ENCODE measurements at places on chromosomes 4 and X.

DNA sequence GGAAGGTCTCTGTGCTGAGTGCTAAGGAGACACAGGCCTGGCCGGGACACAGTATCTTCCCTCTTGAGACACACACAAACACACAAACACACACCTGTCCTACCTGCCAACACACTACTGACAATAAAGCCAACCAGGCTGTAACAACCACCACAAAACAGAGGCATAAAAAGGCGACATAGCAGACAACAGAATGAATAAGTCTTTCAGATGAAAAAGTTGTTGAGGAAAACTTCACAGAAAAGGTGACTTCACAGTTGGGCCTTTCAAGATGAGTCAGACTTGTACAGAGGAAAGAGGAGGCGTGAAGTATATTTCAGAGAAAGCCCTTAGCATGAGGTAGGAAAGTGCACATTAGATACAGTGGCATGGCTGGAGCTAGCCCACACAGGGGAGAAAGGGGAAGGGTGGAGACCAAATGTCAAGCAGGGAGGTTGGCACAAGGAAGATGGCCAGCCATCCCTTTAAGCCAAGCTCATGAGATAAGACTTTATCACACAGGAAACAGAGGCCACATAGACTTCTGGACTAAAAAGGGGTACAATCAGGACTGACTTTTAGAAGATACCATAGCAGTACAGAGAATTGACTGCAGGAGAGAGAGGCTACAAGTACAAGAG, 54.0 kb downstream of the SLC9A7 start:
- peak; percentile 24 for DNase-seq

DNA sequence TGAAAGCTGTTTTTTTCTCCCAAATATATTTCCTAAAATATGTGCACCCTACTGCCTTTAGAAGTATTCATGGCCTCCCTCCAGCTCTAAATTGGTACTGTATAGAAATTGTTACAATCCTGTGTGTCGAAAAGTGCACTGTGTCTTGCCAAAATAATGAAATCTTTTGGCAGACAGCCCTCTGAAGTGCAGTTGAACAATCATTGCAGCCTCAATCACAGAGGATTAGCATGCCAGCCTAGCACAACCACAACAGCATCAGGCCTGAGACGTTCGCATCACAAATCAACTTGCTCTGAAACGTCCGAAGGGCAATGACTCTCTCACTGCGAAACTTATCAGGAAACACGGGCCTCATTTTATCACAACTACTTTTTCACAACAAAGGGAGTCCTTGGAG, 99.0 kb downstream of the ANOS1 start:
- DNase-seq = peak; percentile 57

DNA sequence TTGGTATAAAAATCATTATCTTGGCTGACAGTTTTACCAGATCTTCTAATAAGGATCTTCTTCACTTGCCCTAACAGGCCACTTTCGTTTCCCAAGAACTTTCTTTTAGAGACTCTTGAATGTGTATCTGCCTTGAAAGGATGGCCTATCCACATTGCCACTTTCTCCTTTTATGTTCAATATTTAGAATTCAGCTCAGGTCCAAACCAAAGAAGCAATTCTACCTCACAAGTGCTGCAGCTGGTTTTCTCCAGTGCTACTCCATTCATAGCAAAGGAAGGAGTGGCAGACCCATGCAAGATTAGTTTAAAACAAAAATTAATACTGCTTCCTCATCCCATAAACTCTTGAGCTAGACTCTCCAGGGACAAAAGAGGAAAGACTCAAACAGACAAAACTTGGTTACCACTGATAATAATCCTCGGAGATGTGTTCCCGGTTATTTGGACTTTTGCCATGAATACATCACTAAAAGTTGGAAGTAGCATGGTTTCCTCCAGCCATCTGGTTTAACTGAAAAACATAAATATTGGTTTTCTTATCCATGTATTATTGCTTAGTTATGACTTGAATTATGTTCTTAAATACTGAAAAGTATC, 401.8 kb downstream of the PABPC4L start:
- peak; percentile 68 for DNase-seq

DNA sequence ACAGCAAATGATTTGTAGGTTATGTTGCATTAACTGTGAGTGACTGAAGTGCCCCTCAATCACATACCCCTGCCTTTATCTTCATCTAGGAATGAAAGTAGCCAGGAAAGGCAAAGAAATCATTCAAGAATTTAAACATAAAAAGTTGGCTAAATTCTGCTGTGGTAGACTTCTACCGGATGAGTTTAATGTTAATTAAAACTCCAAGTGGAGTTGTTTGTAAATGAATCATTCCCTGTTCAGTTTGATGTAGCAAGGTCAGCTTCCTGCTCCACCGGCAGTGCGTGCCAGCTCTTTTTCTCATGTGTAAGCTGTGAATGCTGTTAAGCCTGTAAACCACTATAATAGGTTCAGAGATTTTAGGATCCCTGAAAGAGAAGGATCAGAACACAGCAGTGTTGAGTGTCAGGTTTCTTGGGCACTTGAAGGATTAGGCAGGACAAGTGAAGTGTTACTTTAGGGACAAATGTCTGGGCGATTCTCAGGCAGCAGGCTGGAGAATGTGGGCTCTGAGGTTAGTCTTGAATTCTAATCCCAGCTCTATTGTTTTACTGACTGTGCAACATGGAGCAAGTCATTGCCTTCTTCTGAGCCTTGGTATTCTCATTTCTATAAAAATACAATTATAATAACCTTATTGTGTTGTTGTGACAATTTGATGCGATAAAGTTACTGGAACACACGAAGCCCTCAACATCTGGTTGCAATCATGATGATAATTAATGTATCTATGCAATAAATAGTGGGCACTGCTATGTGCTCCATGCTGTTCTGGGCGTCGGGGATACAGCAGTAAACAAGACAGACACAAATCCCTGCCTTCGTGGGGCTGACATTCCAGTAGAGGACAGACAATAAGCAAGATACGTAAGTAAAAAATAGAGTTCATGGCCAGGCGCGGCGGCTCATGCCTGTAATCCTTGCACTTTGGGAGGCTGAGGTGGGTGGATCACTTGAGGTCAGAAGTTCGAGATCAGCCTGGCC, 112.0 kb downstream of the SHROOM3 start:
- DNase-seq = peak; percentile 82

- DNase-seq = no peak
Measured at GRCh38 chr4:93030670-93031069, 726.9 kb downstream of the GRID2 start.

DNA sequence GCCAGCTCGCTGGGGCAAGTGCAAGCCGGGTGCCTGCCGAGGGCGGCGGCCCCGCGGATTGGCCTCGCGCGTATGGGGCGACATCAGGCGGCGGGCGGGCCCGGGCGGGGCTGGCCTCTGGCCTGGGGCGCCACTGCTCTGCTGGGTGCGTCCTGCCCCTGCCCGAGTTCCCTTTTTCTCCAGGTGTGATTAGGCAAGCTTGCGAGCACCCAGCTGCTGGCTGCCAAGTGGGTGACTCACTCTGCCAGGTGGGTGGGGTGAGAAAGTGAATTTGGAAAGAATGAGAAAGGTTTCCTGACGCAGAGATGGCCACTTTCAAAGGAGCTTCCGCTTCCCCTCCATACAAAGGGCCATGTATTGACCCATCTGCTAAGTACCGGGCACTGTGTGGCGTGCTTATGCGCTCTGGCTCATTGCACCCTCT, 32.5 kb downstream of the FGFBP1 start:
- no peak for DNase-seq

- DNase-seq = no peak
Measured at GRCh38 chr4:173073939-173074500, 94.6 kb upstream of the GALNT7 start.

- DNase-seq = no peak
Measured at GRCh38 chr4:2075987-2076907, 17.1 kb downstream of the NAT8L start.

GRCh38 chr4:45663003-45663402, 460.9 kb downstream of the GABRG1 start:
- peak; percentile 27 for DNase-seq

DNA sequence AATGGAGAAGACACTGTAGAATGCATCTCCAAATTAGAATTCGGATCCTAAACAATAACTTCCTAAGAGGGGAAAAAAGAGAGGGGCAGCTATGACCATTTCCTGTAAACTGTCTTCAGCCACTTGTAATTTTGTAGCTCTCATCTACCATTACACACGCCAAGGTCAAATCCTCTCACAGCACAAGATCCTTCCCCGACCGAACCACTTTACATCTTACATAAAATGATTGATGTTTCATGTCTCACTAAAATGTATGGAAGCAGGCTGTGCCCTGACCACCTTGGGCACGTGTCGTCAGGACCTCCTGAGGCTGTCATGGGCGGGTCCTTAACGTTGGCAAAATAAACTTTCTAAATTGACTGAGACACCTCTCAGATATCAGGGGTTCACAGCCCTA, 24.1 kb upstream of the PBDC1 start:
- peak; percentile 44 for DNase-seq

DNA sequence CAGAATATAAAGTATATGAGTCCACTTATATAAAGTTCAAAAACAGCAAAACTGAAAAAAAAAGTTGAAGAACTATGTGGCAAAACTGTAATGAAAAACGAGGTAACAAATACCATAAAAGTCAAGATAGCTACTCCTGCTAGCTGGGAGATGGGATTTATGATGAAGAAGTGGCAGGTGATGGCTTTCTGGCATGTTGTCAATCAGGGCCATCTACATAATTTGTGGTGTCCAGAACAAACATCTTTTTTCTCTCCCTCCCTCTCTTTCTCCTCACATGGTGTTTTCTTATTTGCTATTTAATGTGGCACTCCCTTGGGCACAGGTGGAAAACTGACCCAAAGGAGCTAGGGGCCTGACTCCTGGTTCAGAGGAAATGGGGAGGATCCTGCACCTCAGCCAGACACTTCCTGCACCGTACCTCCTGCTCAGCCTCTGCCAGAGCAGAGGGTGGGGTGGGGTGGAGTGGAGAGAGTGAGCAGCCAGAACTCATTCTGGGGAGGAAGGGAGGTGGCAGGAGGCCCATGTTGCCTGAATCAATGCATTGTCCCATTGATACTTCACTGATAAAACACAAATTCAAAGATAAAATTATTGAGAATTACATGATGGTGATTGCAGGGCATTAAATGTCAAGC, 5.3 kb upstream of the SAP30 start:
- no peak for DNase-seq

DNA sequence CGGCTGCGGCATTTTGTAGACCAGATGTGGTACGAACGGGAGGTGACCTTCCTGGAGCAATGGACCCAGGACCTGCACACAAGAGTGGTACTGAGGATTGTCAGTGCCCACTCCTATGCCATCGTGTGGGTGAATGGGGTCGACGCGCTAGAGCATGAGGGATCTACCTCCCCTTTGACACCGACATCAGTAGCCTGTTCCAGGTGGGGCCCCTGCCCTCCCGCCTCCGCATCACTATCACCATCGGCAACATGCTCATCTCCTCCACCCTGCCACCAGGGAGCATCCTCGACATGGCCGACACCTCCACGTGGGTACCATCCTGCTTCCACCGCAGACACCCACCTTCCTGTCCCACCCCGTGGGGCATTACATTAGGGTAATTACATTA, 46.2 kb downstream of the SMARCA5 start:
- no peak for DNase-seq

- no peak for DNase-seq
Measured at GRCh38 chr4:23986270-23986669, 96.4 kb upstream of the PPARGC1A start.

- DNase-seq = peak; percentile 42
Measured at GRCh38 chr4:98566361-98567008, 91.9 kb downstream of the TSPAN5 start.

- DNase-seq = no peak
Measured at GRCh38 chr4:850323-850945, 24.5 kb upstream of the CPLX1 start.

DNA sequence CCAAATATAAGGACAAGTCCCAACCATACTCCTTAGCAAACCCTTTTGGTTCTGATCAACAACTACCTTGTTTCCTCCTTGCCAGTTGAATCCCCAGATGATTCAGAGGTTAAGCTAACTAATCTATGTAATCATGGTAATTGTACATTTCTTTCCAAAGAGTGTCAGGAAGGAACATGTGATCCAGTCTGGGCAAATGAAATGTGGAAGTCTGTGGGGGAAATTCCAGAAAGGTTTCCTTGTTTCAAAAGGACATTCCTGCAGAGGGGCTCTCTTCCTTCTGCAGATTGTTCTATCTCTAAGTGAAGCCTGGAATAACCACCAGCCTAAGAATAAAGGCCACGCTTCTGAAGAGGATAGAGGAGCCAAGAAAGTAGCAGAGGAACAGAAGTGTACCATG, 7.0 kb downstream of the PRSS12 start:
- peak; percentile 21 for DNase-seq

- peak; percentile 72 for DNase-seq
Measured at GRCh38 chrX:69093960-69094871, 71.0 kb downstream of the PJA1 start.

- peak; percentile 4 for DNase-seq
Measured at GRCh38 chr4:94208266-94208665, 601 bp downstream of the SMARCAD1 start.

DNA sequence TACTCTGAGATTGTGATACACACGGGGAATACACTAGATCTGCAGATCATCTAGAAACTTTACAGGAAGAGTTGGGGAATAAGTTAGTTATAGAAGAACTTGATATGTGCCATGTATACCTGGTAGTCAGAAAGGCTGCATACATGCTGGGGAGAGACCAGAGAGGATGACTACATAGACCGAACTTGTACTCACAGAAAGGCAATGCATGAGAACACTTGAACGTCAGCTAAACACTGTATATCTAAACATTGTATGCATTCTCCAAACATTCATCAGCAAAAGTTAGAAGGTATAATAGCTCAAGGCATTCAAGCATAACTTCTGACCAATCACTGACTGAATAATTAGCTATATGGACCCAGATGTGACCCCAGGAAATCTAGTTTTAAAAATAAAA, 78.0 kb upstream of the PDHA2 start:
- DNase-seq = peak; percentile 64

- no peak for DNase-seq
Measured at GRCh38 chr4:145014365-145014764, 83.6 kb downstream of the ANAPC10 start.

DNA sequence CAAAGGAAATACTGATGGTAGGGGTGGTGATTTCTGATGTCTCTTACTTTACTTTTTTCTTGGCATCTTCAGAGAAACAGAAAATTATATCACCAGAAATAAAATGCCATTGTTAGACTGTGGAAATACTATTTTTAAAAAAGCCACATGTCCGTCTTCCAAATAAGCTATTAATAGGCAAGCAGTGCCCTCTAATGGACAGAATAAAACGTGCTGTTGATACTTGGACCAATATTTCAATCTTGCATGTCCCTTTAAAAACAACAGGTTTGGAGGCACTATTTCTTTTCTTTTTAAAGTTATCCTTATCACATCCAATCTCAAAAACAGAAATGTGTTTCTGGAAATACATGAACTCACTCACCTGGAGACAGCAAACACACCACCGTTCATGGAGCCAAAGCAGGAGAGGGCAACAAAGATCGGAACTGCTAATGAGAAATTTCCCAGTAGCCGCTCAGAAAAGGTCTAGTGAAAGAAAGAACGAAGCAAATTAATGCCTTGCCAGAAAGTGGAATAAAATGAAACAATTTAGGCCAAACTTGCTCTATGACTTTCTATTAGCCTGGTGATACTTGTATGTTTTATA, 59.2 kb downstream of the SLC7A11 start:
- DNase-seq = peak; percentile 88

Measured in cardiac fibroblast (primary cell).